ENCODE measurements at places on chromosomes 1 and 21.

DNA sequence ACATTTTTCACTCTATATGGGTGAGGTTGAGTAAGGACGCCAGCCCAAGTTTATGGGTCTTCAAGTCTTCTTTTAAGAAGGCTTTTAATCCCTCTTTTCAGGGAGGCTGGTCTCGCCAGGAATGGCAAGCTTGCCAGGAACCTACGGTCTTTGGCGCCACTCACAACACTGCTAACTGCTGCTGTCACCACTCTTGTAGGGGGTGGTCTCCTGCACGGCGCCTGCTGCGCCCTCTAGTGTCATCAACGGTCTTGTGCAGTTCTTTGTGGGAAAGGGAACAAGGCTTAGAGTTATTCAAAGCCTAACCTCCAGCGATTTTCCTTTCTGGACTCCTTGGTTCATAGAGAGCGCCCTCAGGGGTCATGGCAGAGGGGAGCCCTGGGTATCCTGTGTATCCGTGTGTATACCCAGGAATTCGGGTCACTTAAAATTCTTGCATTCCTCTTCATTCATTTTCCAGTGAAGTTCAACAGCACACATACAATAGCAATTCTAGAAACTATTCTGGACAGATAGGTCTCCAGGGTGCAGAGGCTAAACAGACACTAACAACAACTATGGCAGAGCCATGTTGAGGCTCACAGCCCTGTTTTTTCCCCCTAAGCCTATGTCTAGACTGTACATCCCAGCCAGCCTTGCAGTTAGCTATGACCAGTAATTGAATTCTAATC lies 392.8 kb upstream of the CAMK1G start:
- no peak for DNase-seq

GRCh38 chr1:111672331-111672730 lies 52.7 kb downstream of the RAP1A start:
- DNase-seq = no peak

GRCh38 chr1:102431253-102431652 lies 434.5 kb upstream of the OLFM3 start:
- DNase-seq = no peak

GRCh38 chr1:221239792-221240191 lies 360.5 kb downstream of the HLX start:
- DNase-seq = no peak

- no peak for DNase-seq
Observed at GRCh38 chr1:154352581-154353459, 27.5 kb downstream of the ATP8B2 start.

- DNase-seq = no peak
Observed at GRCh38 chr21:32173121-32173724, 105.6 kb downstream of the MIS18A start.

Measured in NCI-H2081 treated with DMSO at 0.1 percent for 48 hours (cell line).